ENCODE measurements at places on chromosomes 2 and 18.

GRCh38 chr18:3171631-3172030 lies 48.1 kb downstream of the MYOM1 start:
- DNase-seq: no peak

DNA sequence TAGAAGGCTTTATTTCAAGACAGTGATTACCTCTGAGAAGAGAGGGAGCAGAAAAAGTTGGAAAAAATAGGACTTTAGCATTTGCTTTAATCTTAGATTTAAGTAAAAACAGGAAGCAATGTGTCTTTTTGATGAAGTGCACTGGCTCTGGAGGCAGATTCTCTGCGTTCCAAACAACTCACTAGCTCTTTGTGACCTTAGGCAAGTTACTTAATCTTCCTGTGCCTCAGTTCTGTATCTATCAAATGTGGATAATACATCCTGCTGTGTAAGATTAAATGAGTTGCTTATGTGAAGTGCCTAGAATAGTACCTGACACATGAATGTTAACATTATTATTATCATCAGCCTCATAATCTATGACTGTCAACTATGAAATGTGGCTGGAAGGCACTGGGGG lies 42.3 kb downstream of the RPRD1A start:
- DNase-seq: no peak

GRCh38 chr18:79093986-79094385 lies 24.8 kb downstream of the ATP9B start:
- no peak for DNase-seq

- no peak for DNase-seq
These were observed 39.5 kb upstream of the FIGN start for GRCh38 chr2:163775304-163775703.

DNA sequence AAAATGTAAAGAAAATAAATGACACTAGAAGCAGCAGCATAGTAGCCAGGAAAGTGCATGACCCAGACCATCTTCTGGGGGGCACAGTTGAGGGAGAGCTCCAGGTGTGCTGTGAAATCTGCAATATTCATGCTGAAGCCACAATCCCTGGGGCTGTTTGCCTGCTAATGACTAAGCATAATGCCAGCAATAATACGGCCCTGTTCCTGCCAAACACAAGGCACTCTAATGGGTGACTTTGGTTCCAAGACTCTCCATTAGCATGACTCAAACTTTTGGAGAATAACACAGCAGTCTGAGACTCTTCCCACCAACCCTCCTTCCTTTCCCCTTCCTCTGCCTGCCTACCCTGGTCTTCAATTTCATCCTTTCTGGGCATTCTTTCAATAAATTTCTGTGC lies 77.9 kb upstream of the DOCK10 start:
- no peak for DNase-seq

GRCh38 chr2:128544321-128545037 lies 225.8 kb upstream of the HS6ST1 start:
- no peak for DNase-seq

Data from HepG2 (cell line).